Stimulated activated CD8-positive, alpha-beta memory T cell treated with anti-CD3 and anti-CD28 coated beads, Interleukin-4, amount 100 ng/mL, for 4 hours (primary cell): ENCODE measurements at places on chromosomes 16 and 17.

- DNase-seq = no peak
These were observed 1.9 kb upstream of the CPD start for GRCh38 chr17:30376621-30377452.

DNA sequence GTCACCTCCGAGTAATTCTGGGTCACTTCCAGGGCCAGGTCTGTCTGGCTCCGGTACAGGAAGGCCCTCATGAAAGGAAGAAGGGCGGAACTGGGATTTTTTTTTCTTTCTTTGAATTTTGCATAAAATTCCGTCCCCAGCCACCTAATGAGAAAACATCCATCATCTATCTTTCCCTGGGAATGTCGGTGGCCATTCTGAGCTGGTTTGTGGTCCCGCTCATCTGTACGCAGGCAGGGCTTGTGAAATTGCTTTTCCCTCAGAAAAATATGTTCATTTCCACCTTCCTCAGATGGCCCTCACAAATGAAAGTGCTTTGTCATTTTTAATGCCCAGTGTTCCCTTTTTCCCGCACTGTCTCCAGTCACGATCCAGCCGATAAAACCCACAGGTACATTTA is 353.0 kb upstream of the ZFHX3 start:
- no peak for DNase-seq

- DNase-seq = no peak
These were observed 18.3 kb upstream of the EFCAB13 start for GRCh38 chr17:47305302-47305923.

DNA sequence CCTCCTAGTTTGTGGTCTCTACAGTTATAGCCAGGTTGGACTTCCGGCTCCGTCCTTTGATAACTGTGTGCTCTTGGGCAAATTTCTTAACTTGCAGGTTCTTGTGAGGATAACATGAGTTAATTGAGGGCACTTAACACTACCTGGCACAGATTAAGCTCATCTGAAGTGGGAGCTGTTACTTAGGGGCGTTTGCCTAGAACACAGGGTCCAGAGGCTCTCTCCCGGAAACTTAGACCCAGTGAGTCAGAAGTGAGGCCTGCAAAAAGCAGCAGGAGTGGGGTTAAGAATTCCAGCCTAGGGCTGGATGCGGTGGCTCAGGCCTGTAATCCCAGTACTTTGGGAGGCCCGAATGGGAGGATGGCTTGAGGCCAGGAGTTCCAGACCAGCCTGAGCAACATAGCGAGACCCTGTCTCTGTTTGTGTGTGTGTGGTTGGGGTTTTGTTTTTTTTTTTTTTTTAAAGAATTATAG is 1.4 kb downstream of the MVP start:
- no peak for DNase-seq

DNA sequence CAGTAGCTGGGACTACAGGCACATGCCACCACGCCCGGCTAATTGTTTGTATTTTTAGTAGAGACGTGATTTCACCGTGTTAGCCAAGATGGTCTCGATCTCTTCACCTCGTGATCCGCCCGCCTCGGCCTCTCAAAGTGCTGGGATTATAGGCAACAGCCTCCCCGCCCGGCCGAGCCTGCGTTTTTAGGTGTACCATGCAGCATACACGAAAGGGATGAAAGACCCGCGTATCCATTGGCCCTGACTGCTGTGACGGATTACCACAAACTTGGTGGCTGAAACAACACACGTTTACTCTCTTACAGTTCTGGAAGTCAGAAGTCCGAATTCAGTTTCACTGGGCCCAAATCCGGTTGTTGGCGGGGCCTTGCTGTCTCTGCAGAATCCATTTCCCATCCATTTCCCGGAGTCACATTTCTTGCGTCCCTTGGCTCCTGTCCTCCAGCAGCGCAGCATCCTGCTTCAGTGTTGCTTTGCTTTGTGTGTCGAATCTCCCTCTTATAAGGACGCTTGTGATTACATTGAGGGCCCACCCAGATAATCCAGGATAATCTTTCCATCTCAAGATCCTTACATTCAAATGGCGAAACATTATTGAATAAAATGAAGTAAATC is 8.3 kb upstream of the GUCY2D start:
- DNase-seq = no peak

GRCh38 chr16:13999071-13999894 is 71.8 kb upstream of the MRTFB start:
- DNase-seq = no peak

DNA sequence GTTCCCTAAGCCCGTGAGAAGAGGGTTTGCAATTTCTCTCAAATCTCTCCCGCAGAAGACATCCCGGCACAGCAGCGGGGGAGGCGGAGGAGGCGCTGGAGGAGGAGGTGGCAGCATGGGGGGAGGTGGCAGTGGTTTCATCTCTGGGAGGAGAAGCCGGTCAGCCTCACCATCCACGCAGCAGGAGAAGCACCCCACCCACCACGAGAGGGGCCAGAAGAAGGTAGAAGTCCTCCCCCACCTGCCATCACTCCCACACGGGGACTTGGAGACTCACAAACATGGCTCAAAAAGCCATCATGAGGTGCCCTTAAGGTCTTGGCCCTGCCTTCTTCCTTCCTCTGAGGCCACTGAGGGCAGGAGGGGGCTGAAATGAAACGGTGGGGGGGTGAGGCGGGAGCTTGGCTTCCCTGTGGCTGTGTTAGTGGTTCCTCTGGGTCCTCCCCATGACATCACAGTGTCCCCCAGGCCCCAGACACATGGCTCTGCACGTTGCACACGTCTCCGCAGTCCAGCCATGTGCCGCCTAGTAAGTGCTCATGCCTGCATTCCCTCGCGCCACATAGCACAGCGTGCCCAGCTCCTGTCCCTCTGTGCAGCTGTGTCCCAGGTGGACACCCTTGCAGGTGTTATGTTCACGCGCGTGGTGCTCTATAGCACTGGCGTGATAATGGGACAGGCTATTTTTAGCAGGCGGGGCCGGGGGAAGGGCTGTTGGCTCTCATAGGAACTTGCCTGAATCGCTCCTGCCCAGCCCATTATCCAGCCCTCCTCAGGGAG is 6.9 kb downstream of the MLLT6 start:
- no peak for DNase-seq

DNA sequence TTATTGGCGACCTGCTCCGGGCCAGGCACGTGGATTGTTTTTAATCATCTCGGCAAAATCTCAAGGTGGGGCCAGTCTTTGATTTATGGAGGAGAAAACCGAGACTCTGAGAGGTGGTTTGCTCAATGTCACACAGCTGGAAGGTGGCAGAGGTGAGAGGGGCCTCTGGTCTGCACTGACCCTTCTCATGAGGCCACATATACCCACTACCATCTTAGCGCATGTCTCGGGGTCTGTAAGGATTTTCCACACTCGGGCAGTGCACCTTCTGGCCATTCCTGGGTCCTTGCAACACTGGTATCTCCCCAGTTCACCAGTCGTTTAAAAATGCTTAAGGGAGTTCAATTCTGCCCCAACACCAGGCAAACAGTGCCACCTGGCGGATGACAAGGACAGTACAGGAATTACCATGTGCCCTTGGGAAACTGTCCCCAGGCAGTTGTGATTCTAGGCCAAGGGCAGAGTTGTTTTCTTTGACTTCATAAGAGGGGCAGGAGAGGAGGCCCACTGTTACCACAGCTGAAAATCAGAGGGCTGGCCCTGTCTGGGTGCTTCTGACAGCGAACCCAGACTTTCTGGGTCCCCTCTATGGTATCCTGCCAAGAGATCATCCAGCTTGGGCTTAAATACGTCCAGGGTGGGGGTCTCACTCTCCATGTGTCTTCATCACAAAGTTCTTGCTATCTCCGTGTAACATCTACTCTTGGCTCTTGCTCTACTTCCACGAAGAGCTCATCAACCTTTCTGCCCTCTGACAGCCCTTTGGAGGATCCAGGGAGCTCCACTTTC is 39.4 kb upstream of the RAI1 start:
- peak; percentile 70 for DNase-seq

DNA sequence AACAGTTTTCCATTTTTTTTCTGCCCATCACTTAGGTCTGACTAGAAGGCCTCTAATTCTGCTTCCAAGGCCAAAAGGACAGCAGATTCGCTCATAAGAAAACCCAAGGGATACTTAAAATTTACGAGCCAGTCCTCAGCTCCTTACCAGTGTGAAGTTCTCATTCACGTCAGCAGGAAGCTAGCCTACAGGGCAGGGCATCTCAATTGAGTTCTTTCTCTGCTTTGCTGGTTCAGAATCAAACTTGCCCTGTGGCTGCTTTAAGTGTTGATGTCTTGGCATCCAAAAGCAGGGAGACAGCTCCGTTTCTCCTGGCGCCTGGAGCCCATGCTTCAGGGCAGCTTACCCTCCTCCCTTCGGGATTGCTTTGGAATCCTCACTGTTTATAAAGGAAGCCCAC is 136.0 kb downstream of the ANKFN1 start:
- no peak for DNase-seq

GRCh38 chr17:38628441-38628840 is 22.7 kb upstream of the SRCIN1 start:
- DNase-seq = no peak

- DNase-seq = no peak
These were observed 6.2 kb downstream of the RPS6KB1 start for GRCh38 chr17:59899099-59899498.

GRCh38 chr17:45393411-45393810 is 39.3 kb downstream of the ARHGAP27 start:
- DNase-seq = no peak

DNA sequence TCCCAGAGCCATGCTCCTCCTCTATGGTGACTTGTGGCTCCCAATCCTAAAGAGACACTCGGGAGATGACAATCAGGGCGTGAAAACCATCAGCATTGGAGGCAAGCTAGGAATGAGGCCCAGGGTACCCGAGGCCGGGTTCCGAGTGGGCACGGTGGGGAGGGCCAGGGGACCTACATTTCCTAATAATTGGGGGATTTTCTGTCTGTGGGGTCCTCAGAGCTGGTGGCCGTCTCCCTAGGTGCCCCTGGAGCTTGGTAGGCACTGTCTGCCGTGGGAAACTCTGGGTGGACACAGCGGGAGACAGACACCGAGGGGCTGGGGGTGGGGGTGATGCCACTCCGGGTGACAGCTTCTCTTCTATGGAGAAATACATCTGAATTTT is 312.5 kb upstream of the TNRC6C start:
- DNase-seq = no peak

GRCh38 chr16:84068783-84069462 is 26.3 kb upstream of the SLC38A8 start:
- DNase-seq = no peak

- no peak for DNase-seq
These were observed 17.6 kb downstream of the ACE start for GRCh38 chr17:63494300-63494928.

DNA sequence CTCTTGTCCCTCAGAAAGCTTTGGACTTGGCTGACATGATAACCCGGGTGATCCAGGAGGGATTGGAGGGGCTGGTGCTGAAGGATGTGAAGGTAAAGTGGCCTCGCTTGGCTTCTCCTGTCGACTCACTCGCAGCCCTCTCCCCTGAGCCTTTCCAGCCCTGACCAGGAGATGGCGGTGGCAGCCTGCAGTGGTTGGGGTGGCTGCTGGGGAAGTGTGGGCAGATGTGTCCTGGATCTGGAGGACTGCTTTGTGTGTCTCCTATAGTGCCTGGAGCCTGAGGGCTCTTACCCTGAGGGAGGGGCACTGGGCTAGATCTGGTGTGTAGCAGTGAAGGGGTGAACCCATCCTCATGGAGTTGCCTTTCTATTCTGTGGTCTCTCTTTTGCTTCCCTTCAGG is 17.9 kb downstream of the LIG3 start:
- DNase-seq = peak; percentile 45

DNA sequence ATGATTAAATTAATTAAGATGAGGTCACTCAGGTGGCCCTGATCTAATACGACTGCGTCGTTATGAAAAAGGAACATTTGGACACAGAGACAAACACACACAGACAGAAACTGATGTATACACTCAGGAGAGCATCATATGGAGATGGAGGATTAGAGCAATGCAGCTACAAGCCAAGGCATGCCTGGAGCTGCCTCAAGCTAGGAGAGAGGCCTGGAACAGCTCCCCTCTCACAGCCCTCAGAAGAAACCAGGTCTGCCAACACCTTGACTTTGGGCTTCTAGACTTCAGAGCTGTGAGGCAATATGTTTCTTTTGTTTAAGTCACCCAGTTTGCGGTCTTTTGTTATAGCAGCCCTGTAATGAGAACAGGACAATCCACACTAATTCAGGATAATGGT is 318.9 kb downstream of the HS3ST3B1 start:
- DNase-seq = no peak

- DNase-seq = no peak
These were observed 173.7 kb downstream of the SOX9 start for GRCh38 chr17:72294487-72294893.

DNA sequence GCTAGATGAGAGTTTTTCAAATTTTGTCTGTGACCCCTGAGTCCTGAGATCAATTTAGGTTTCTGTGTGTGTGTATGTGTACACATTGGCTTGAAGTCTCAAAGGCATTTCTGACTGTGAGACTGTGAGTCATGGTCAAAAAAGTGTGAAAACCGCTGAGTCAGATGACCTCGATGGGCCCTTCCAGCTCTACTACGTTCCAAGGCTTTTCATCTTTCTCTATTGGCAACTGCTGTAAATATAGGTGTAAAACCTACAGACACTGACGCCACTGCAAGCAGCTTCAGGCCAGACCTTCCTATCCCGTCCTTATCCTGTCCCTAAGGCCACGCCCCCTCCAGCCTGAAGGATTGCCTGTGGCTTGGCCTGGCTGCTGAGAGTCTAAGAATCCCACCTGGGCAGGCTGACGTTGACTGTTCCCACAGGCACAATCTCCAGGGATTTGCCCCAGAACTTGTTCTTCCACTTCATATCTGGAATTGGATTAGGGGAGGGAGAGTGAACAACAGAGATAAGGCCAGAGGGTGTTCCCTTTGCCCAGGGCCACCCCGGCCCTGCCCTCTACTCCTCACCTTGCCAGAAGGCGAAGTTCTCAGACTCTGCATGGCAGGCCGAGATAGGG is 11.3 kb downstream of the OSBPL7 start:
- no peak for DNase-seq

- DNase-seq = no peak
These were observed 180.0 kb downstream of the TOX3 start for GRCh38 chr16:52366983-52367382.

GRCh38 chr17:43992641-43993040 is 11.8 kb upstream of the NAGS start:
- DNase-seq = no peak

DNA sequence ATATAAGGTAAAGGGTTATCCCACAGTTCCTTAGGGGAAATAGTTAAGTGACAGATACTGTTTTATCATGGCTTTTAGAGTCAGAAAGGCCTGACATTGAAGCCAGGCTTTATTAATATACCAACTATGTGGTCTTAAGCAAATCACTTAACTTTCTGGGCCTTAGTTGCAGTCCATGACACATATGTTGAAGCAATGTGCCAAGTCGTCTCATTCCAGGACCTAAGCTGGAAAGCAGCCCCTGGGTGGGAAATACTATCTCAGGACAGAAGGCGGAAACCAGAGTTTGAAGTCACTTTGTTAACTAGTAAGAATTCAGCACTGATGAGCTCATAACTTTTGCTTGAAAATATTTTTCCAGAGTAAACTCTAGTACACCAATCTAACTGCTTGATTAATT is 80.0 kb downstream of the USP32 start:
- DNase-seq = no peak

DNA sequence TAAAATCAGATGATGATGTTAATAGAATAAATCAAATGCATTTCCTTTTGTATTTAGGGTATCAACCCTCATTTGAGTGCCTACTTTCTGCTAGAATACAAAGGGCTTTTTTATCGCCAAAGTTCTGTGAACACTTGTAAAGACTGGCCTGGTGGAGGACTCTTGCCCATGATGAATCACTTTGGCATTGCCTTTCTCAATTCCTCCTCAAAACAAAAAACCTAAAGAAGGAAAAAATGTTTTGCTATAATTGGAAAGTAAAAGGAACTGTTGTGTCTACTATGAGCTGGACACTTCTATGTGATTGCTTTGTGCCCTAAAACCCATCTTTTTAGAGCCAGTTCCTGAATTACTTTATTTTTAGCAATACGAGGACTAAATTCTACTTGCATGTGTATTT is 13.0 kb upstream of the DHRS11 start:
- DNase-seq = no peak
